Esophagus muscularis mucosa (tissue), 4 donors: ENCODE measurements at places on chromosomes 3 and 15.
A peak's percentile ranks its signal among the peaks of the same experiment; 100 is the strongest.

DNA sequence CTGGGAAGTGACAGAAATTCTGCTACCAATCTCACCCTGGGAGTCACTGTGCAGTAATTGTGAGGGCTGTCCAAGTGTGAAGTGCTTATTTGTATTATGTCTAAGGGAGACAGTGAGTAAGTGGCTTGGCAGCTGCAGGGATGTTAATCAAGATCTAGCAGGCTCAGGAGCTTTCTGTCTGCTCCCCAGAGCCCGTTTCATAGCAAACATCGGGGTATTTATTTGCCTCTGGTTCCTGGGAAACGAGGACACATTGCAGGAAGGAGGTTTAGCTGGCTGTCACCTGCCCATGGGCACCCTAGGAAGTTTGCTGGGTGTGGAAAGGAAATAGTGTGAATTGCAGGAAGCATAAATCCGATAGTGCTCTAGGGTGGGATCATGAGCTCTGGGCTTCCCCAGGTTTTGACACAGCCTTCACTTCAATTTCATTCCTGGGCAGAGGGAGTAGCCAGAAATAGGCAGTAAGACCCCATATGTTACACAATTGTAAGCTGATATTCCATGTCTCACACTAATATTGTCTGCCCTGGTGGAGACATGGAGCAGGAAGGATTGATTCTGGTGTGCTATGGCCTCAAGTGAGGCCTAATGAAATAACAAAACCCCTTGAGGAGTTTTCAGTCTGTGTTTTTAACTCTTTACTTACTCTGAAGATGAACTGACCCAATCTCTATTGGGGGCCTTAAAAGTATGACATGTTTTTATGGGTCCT is 74.1 kb upstream of the MITF start:
- no peak for DNase-seq

DNA sequence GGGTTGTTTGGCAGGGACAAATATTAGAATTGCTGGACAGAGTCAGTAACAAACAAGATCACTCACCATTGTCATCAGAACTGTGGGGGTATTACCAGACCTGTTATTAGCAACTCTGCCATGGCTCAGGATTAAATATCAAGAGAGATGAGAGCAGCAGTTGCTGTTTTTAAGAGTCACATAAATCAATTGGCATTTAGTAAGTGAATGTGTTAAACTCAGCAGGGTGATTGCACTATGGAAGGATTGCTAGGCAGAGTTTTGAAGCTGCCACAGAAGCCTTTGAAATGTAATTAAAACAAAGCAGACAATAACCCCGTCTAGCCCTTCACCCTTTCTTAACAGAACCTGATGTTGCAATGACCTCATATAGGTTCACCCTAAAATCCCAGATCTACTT is 238.8 kb downstream of the GAP43 start:
- no peak for DNase-seq

DNA sequence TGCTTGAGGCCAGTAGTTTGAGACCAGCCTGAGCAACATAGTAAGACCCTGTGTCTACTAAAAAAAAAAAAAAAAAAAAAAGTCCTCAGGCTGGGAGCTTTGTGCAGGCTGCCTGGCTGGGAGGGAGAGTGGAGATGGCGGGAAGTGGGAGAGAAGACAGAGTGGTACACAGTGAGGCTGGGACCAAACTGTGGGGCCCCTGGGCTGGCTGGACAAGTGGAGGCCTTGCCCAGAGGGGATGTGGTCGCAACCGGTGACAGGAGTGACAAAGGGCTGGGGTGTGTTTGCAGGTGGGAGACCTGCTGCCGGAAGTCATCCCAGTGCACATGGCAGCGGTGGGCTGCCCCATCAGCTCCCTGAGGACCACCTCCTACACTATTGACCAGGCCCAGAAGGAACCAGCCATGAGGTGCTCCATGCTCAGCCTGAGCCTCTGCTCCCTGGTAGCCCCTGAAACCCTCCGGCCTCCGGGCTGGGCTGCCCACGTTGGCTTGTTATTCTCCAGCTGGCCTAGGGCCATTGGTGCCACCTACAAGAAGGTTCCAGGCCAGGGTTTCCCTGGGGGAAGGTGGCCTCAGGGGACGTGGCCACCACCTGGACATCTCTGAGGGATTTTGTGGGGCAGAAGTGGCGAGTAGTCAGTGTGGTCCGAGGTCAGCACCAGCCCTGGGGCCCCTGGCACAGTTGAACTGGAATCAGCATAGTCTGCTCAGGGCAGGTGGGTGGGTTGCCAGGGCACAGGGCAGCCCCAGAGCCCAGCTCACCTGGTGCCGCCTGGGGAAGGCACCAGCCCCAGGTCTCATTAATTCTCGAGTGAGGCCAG is 22.7 kb downstream of the ACAA1 start:
- no peak for DNase-seq

DNA sequence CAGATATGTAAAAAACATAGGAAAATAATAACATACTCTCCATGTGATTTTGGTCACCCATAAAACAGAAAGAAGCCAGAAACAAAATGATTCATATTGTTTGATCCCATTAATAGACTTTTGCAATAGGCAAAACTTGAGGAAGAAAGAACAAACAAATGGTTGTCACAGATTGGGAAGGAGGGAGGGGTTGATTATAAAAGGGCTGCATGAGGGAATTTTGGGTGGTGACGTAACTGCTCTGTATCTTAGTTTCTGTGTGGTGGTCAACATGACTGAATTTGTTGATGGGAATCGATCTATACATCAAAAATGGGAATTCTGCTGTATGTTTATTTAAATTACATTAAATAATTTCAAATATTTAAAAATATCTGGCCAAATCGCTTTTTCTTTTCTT is 86.3 kb downstream of the P3H2 start:
- DNase-seq, result no peak

DNA sequence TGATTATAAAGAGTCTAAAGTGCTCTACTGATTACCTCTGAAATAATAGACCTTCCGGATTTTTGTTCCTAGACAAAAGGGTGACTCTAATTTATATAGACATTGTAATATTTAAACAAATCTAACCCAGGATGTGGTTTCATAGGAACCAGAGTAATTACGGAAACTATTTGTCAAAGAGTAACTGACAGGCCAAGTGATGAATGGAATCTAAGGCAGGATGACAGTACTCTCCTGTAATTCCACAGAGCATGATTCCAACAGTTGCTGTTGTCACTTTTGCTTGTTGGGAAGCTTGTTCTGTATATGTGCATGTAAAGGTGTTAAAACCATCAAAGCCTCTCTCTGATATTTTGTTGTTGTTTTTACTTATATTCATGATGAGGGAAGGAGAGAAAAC is 1141.0 kb downstream of the IGSF11 start:
- DNase-seq, result no peak

GRCh38 chr15:88179562-88179961 is 77.0 kb downstream of the NTRK3 start:
- DNase-seq, result no peak

DNA sequence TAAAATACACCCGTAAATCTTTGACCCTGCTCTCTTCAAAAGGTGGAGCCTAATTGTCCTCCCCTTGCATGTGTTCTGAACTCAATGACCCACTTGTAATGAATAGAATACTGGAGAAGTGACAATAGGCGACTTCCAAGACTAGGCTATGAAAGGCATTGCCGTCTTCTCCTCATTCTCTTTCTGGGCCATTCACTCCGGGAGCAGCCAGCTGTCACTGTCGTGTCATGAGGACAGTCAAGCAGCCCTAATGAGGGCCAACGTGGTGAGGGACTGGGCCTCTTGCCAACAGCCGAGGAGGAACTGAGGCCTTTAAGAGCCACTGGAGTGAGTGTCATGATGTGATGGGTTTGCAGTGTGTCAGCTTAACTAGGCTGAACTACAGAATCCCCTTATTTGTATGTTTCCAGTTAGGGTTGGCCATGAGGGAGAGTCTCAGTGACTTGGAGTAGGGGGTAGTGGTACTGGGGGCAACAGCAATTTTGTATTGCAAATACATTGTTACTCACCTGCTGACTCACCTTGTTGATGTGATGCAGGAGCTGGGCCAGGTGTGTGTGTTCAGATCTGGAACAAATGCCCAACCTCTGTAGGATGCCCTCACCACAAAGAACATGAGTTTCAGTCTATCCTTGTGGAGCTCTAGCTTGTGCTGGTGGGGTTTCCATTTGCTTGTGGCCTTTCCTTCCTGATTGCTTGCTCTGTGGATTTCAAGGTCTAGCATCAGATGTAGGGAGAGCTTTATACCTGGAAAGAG is 188.5 kb upstream of the PROK2 start:
- no peak for DNase-seq

GRCh38 chr15:63611177-63611576 is 14.0 kb downstream of the FBXL22 start:
- no peak for DNase-seq

DNA sequence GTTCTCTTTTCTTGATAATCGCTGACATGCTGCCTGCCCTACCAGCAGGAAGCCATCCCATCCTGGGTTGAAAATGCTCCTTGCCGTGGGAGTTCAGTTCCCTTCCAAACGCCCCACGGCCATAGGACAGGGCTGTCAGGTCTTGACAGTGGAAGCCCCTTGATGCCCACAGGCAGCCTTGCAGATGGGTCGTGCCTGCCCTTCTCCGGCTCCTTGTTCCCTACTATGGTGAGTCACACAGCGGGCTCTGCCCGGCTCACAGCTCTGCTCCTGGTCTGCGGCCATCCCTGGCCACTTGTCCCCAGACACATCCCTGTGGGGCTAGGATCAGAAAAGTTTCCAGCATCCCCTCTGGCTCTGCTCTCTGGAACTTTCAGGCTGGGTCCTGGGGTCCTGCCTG is 6.2 kb upstream of the APBA2 start:
- no peak for DNase-seq

DNA sequence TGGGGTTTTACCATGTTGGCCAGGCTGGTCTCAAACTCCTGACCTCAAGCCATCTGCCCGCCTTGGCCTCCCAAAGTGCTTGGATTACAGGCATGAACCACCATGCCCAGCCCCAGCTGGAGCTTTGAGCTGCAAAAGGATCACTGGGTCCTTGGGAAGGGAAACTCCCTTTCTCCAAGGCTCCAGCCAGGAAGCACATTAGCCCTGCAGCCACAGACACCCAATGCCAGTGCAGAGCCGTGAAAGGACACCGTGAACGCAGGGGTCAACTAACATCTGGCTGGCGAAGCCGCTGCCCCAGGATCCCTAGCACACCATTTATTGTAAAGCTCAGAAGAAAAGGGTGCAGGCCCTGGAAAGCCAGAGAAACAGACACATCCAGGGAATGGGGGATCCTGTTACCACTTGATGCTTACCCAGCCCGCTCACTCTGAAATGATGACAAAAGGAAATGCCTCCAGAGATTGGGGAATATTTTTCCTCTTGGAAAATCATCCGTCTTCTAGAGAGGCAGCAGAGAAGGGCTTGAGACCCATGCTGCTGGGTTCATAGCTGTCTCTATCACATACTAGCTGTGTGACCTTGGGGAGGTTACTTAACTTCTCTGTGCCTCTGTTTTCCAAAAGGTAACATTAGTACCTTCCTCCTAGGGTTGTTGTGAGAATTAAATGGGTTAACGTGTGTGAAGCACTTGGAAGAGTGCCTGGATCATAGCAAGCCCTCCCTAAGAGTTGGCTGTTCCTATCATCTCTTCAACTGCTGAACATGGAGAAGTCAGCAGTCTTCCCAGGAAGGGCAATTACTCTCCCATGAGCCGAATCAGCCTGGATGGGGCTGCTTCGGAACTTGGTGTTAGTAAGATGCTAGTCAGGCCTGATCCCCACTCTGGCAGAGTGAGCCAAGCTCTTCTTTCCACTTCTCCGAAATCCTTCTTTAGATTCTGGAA is 40.8 kb downstream of the LMCD1 start:
- DNase-seq, result no peak

- no peak for DNase-seq
Measured at GRCh38 chr3:138370321-138370720, 21.9 kb downstream of the MRAS start.

DNA sequence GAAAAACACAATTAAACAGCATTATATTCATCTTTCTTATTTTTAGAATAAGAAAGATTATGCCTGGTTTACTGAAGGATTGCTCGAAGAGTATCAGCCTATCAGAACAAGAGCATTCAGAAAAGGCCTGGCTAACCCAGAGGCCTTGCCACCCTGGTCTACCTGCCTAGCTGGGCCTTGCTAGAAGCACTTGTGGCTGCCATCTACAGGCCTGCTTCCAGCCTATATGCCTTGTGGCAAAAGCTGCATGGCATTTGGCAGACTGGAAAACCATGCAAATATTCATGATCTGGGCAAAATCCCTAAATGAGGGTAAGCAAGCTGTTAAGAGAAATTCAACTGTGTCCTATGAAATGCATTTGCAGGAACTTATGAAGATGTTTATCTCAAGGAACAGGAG is 9.3 kb upstream of the ATP13A4 start:
- peak; percentile 17 for DNase-seq

- DNase-seq, result no peak
Measured at GRCh38 chr15:80662129-80662528, 33.0 kb upstream of the ABHD17C start.

DNA sequence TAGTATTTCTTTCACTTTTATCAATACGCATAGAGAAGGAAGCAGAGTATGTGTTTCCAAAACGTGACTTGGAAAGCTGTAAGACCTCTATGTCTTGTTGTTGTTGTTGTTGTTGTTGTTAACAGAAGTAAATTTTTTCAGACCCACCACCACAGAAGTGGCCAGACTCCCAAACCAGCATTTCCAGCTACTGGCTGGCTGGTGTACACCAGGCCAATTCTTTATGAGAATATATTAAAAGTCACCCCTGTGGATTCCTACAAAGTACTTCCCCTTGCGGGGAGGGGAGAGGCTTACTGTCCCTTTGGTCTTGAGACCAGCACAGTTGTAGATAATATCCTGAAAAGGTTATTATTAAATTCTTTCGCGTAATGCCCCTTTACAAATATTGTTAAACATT is 1.6 kb upstream of the FOXP1 start:
- peak; percentile 77 for DNase-seq

GRCh38 chr15:23694592-23694991 is 7.5 kb upstream of the NDN start:
- DNase-seq, result no peak

DNA sequence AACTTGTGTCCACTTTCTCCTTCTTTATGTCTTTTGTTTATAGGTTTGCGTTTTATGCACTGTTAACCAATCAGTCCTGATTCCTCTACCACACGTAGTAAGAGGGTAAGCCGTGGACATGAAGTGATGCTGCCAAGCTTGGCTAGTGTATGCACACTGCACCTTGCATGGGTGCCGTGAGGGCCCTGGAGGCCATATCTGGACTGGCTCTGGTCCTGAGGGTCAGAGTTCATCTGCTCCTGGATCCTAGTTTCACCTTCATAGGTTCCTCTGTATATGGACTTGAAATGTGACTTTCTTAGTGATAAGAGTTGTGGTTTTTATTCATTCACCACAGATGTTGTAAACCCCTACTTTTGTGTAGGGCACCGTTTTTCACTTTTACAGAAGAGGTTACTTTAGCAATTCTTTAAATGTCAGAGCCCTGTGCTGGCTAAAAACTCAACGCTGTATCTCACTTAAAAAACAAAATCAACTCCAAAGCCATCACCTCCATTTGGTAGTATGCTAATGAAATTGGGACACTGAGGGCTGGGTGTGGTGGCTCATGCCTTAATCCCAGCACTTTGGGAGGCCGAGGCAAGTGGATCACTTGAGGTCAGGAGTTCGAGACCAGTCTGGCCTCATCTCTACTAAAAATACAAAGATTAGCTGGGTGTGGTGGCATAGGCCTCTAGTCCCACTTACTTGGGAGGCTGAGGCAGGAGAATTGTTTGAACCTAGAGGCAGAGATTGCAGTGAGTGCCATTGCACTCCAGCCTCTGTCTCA is 22.9 kb downstream of the SIAH2 start:
- no peak for DNase-seq

- DNase-seq, result peak; percentile 17
Measured at GRCh38 chr15:83113881-83114674, 6.6 kb downstream of the TM6SF1 start.
